Omental fat pad (tissue), 4 donors: ENCODE measurements at places on chromosomes 6 and 20. TPM values are rescaled to one million over a fixed set of nuclear protein-coding genes. Genes with fewer than 3 reads are reported as not detected.

CABLES2 gene
- total RNA-seq: 1.5 TPM

AIF1 gene
- 91.0 TPM for total RNA-seq

- no peak for DNase-seq
Observed at GRCh38 chr6:160945516-160946177, 45.9 kb upstream of the MAP3K4 start.

DNA sequence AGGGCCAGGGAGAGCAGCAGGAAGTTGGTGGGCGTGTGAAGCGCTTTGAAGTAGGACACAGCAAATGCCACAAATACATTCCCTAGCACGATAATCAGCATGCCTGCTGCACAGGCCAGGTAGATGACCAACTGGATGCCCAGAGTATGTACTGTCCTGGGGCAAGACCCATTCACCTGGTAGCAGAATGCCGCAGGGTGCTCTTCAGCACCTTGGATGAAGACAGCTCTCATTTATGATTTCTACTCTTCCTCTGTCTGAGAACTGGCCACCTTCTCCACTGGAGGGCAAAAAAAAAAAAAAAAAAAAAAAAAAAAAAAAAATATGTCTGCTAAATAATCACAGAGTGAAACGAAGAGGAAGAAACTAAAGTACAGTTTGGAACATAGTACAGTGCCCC, at the start of gene TAAR5:
Gene TAAR5, minus strand, starts transcription at position 288 of the 400 bp plus-strand sequence. Its CDS starts 55 bp downstream, at position 233.
- no peak for DNase-seq

DNA sequence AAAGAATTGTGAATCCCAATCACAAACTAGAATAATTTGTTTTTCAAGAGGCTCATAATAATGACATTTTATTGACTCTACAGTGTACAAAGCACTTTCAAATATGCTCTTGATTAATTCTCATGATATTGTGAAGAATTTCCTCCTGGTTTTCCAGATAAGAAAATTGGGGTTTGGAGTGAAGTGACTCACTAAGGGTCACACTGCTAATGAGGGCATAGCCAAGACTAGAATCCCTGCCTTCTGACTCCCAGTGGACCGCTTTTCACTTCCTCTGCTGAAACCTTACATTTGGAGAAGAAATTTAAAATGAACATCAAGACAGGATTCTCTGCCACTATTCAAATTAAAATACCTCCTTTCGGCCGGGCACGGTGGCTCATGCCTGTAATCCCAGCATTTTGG, 38.3 kb upstream of the LTV1 start:
- DNase-seq: no peak

DNA sequence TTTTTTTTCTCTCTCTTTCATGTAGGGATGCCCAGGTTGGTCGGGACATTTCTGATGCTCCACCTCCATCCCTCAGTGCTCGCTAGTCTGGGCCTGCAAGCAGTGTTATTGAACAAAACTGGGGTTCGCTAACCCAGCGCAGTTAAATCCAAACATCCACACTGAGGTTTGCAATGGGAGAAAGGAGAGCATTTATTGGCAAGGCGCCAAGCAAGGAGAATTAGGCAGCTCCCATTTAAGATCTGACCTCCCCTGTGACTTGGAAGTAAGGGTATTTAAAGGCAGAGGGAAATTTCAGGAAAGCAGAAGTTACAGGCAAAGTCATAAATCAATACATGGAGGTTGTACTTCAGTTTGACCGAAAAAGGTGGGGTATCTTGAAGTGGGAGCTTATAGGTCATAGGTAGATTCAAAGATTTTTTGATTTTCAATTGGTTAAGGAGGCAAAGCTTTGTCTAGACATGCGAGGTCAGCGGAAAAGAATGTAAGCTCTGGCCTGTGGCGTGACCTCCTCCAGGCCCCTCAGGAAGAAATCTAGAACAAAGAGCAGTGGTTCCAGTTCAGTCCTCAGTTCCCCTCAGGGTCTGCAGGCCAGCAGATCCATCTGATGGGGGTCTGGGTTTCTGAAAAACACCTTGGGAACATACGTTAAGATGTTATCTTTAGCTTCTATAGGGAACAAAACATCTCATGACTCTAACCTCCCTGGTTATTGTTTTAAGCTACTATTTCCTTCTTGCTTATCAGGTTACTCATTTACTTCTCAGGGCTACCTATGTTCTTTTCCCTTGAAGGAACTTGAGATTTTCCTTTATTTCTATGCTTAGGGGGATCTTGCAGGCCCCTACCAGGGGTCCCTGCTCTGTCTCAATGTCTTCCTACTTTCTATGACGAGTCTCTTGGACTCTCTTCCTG, 66.0 kb upstream of the KIF16B start:
- no peak for DNase-seq

DNA sequence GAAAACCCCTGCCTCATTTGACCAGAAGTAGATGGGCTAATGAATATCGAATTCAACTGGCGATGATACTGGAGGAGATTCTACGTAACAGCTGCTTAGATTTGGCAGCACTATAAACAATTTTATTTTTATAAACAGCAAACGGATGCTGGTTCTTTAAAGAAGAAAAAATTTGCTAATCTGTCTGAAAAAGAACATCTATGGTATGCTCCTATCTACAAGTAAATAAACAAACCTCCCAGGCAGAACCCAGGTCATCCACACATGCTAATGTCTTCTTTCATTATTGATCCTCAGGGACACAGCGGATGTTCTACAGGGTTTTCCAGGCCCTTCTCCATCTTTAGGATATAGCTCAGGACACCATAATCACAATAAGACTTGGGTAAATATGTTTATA, 291.3 kb downstream of the ALDH8A1 start:
- DNase-seq: no peak
